ENCODE measurements at places on chromosomes 1 and 21.

GRCh38 chr1:227938911-227939790 is 8.6 kb downstream of the WNT9A start:
- DNase-seq = no peak

GRCh38 chr1:197677752-197678295 is 97.5 kb downstream of the DENND1B start:
- DNase-seq = no peak

DNA sequence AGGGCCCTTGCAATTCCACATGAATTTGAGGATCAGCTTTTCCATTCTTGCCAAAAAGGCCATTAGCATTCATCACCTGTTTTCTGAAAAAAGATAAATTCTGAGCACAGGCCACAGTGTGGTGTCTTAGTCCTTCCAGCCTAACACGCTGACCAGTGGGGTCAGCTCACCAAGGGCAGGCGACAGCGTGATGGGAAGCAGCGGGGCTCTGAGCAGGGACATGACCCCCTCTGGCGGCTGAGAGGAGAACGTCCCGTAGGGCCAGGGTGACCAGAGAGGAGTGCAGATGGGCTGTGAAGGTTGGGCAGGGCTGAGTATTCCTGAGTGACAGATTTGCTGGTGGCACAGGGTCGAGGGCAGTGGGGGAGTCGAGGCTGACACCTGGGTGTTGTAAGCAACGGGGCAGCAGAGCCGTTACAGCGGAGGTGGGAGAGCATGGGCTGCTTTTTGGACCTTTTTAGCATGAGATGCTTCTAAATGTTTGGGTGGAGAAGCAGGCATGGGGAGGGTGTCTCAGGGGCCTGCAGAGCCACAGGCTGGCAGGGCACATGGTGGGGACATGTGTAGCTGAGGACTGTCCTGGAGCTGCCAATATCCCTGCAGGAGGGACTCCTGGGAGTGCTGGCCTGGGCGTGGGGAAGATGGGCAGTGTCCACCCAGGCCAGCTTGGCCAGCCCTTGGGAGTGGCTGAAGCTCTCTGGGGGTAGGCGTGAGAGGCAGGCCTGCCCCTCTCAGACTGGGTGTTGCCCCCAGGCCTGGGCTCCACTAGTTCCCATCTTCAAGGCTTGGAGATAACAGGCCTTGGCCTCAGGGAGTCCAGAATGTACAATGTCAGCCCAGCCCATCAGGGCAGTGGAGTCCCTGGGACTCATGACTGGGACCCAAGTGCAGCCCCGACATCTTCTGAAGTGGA is 8.6 kb upstream of the CALML6 start:
- DNase-seq = peak; percentile 89

- DNase-seq = no peak
These were observed 48.3 kb downstream of the MPZL1 start for GRCh38 chr1:167770127-167770526.

GRCh38 chr21:44886113-44887075 is 12.9 kb upstream of the PTTG1IP start:
- no peak for DNase-seq

DNA sequence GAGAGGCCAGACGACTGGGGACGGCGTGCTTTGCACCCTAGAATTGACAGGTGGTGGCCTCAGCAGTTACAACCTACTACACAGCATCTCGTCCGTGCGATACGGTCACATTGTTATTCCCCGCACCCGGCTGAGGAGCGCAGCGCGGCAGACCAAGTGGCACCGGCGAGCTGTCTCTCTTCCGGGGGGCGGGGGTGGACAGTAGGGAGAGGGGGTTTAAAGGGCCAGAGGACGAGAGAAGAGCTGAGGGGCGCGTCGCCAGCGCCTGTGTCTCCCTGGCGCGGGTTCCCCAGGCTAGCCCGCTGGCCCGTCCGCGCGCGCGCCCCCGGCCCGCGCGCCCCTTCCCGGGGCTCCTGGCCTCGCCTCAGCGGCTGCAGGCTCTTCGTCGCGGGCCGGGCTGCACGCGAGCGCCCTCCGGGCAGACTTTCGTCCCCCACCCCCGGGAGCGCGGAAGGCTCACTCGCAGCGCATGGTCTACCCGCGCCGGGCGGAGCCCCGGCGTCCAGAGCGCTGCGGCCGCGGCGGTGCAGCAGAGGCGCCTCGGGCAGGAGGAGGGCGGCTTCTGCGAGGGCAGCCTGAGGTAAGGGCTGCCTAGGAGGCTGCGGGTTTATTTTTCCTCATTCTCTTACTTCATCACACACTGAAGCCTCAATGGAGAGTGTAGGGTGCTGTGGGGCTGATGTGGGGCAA is at the start of gene PDE4B:
Gene PDE4B (plus strand): TSS at position 227 of the 690 bp plus-strand sequence.
- DNase-seq = peak; percentile 66

DNA sequence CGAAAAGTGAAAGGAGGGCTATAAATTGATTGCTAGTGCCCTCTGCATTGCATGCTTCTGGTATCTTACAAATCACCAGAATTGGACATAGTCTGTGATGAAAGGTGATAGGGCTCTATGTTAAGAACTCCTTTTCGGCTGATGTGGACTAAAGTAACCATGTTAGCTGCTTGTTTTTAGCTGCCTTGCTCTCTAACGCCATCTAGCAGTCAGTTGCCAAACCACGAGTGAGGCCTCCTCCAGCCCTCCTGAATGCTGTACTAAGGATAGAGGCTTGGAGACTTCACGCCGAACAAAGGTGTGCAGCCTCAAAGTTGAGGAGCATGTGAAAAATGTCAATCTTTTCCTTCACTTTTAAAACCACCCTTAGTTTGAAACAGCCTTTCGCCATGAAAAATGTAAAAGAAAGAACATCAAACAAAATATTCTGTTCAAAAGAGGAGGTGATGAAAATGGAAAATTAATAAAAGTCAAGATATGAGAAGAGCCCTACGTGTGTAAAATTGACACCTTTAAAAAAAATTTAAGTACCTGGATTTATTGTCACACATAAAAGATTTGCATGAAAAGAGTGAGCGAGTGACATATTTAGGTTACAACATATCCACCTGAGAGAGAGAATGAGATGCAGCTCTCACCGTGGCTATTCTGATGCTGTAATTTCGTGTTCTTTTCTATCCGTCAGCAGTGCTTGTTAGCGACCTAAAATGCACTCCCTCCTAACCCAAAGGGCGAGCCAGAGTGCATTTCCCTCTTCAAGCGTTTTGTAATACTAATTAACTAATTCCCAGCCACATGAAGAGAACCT is 8.1 kb downstream of the LRRC53 start:
- DNase-seq = peak; percentile 35

- DNase-seq = peak; percentile 65
These were observed 191.2 kb downstream of the RERE start for GRCh38 chr1:8625981-8626898.

GRCh38 chr1:54981466-54981865 is 1.0 kb downstream of the TMEM61 start:
- no peak for DNase-seq

DNA sequence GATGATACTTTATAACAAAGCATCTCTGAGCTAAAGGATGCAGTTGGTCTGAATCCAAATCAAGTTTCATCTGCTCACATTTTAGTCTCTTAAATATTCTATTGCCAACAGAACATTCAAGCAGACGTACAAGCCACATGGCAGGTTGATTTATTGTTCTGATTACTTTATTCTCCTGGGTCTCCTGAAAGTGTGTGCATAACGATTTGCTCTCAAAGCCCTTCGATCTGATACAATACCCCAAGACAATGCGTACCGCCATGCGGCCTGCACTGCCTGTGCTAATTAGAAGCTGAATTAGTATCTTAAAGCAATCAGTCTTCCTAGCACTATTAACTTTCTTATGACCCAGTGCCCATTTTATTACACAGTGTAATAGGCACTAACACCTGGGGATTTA is 56.9 kb downstream of the FHAD1 start:
- no peak for DNase-seq

DNA sequence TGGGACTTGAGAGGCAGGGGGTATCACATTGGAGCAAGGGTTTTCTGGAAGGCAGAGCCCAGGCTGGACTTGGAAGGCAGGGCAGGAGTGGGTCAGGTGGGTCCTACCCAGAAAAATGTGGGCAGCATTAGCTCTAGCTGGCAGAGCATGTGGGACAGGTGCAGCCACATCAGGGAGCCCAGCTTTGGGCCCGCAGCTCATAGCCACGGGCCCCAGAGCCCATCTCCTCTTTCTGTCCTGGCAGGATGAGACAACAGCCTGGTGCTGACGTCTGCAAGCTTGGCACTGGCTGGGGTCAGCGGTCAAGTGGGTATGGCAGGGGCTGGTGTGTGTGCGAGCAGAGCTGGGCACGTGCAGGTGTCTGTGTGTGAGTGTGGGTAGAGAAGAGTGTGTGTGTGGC is 154.7 kb downstream of the GRIK3 start:
- DNase-seq = no peak

DNA sequence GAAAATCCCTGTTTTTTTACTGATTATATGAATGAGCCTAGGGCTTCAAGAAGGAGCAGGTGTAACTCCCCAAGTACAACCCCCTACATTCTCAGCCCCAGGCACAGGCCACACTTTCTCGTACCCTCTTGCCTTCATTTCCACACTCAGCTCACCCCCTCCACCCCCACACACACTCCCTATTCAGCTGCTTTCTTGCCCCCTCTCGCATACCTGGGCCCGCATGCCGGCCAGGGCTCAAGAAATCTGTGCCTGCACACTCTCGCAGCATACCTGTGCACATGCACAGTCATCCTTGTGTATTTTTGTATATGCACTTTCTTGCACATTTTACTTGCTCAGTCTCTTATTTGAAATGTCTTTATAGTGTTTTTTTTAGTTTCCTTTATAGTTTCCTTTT is 2.0 kb downstream of the PTPRF start:
- no peak for DNase-seq

DNA sequence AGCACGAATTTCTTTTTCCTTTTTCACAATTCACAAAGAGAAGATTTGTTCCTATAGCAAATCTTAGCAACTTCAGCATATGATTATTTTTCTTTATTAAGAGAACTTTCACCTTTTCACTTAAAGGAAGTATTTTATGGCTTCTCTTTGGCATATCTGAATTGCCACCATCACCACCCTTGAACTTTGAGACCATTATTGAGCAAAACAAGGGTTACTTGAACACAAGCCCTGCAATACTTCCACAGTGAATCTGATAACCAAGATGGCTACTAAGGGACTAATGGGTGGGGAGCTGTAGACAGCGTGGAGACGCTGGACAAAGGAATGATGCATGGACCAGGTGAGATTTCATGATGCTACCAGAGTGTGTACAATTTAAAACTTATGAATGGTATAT is 815.0 kb downstream of the LRRIQ3 start:
- DNase-seq = no peak

DNA sequence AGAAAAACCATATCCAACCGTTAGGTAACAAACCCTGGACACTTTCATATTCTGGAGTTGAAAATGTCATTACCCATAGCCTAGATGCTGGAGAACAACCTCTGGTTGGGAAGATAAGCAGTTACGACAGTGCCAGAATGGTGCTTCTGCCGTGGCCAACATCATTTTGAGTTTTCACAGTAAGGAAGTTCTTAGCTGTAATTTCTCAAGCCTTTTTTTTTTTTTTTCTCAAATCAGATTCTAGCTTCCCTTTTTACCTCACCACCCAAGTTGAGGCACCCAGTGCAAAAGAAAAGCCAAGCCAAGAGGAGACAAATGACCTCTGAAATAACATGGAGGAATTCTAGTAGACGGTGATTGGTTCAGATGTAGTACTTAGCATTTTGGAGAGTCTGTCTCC is 21.8 kb downstream of the PPT1 start:
- no peak for DNase-seq

GRCh38 chr1:179080866-179081686 is 794 bp upstream of the TOR3A start:
- DNase-seq = no peak

DNA sequence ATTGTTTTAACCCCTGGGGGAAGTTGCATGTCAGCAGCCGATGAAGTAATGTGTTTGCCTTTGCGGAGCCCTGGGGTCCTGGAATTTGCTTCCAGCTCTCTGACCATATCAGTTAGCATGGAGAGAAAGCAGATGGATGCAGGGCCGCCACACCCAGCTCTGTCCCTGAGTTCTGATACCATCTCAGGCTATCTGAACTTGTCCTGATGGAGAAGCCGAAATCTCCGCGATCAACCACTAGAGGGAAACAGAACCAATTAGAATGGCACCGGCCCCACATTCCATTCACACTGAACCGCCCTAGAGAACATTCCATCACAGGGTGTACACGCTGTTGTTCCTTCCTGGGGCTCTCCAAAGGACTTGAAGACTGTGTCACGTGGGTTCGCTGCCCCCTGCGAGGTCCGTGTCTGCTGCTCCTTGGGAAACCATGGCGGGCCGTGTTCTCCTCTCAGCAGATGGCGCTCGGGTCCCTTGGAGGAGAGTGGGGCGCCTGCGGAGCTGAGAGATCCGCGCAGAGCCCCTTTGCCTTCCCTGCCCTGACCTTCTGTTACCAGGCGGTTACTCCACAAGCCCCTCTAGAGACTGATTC is 75.4 kb downstream of the ABCA4 start:
- peak; percentile 89 for DNase-seq

DNA sequence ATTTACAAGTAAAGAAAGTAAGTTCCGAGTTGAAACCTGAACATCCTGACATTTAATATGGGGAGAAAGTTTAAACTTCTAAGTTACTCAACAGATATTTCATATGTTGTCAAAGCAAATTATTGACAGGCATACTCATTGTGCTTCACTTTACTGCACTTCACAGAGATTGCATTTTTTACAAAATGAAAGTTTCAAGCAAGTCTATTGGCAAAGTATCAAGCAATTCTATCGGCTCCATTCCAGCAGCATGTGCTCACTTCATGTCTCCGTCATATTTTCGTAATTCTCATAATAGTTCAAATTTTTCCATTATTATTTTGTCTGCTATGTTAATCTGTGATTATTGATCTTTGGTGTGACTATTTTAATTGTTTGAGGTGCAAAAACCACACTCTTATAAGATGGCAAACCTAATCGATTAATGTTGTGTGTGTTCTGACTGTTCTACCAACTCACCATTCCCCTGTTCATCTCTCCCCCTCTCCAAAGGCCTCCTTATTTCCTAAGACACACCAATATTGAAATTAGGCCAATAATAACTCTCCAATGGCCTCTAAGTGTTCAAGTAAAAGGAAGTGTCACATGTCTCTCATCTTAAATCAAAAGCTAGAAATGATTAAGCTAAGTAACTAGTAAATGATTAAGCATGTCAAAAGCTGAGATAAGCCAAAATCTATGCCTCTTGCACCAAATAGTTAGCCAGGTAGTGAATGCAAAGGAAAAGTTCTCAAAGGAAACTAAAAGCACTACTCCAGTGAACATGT is 68.2 kb upstream of the BCL9 start:
- DNase-seq = no peak

DNA sequence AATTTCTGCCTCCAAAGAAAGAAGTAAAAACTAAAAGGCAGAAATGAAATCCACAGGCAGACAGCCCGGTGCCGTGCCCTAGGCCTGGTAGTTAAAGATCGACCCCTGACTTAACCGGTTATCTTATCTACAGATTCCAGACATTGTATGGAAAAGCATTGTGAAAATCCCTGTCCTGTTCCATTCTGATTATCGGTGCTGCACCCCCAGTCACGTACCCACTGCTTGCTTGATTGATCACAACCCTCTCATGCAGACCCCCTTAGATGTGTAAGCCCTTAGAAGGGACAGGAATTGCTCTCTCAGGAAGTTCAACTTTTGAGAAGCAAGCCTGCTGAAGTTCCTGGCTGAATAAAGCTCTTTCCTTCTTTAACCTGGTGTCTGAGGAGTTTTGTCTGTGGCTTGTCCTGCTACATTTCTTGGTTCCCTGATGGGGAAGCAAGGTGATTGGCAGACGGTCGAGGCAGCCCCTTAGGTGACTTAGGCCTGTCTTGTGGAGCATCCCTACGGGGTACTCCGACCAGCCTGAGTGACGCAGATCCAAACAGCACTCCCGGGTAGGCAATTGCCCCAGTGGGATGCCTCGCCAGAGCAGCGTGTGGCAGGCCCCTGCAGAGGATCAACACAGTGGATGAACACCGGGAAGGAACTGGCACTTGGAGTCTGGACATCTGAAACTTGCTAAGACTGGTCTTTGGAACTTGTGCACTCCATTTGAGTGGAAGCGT is 111.2 kb upstream of the PPM1J start:
- DNase-seq = no peak

Measured in AG08396 (cell line).